CD8-positive, alpha-beta memory T cell (primary cell): ENCODE measurements at places on chromosomes 11 and 22.
A peak's percentile ranks its signal among the peaks of the same experiment; 100 is the strongest.

- DNase-seq = no peak
Measured at GRCh38 chr22:43951391-43951790, 3.9 kb upstream of the SAMM50 start.

DNA sequence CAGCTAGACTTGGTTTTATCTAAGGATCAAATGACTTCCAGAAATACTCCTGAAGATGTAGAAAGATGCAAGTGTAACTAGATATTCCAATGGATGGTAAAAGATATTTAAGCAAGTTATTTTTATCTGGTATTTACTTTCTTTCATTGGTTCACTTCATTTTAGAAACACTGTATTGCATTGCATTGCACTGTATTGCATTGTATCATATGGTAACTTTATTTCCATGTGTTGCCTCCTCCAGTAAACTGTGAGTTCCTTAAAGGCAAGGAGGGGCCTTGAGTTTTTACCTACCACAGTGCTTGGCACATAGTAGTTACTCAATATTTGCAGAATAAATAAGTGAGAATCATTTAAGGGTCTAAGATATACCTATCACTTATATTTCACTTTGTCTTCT, 31.8 kb upstream of the FLI1 start:
- DNase-seq = no peak

GRCh38 chr11:25065746-25066145, 568.9 kb downstream of the LUZP2 start:
- no peak for DNase-seq

GRCh38 chr22:50701428-50702154, 29.0 kb downstream of the SHANK3 start:
- DNase-seq = no peak

DNA sequence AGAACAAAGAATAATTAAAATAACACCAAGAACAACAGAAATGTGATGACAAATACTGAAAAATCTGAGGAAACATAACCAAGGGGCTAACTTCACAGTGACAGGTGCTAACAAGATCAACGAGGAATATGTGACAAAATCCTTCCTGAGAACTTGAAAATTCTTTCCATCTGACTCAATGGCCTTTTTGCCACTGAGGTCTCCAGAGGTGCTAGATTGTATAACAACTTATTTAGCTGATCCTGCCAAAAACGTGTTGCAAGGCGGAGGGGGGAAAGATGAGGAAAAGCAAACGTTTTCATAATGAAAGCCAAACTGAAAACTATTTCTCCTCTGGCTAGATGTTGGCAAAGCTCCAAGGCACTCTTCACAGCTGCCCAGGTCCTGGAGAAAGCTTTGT, 364.5 kb downstream of the NTM start:
- DNase-seq = no peak

GRCh38 chr11:73325036-73325981, 17.2 kb downstream of the ARHGEF17 start:
- DNase-seq = no peak

DNA sequence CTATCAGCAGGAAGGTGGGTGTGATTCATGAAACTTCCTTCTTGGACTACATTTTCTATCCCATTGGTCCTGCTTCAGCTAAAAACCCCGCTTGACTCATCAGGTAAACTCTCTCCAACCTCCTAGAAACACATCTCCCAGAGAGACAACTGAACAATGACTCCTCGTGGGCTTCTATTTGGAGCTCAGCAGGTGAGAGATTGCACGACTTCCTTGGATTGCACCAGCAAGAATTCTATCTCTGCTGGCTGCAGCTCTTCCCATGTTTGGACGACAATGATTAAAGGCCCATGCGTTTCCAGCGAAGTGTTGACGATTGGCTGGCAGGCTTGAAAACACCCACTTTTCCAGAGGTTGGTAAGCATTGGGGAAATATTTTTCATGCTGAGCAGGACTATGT, 216.1 kb upstream of the NTM start:
- no peak for DNase-seq

GRCh38 chr11:62574363-62575071, 826 bp upstream of the EEF1G start:
- DNase-seq = no peak

- DNase-seq = peak; percentile 85
Measured at GRCh38 chr11:116787786-116788486, at the start of gene ZPR1. ZPR1 (minus strand) TSS chr11:116788023; CDS start chr11:116787990, 33 bp downstream.

DNA sequence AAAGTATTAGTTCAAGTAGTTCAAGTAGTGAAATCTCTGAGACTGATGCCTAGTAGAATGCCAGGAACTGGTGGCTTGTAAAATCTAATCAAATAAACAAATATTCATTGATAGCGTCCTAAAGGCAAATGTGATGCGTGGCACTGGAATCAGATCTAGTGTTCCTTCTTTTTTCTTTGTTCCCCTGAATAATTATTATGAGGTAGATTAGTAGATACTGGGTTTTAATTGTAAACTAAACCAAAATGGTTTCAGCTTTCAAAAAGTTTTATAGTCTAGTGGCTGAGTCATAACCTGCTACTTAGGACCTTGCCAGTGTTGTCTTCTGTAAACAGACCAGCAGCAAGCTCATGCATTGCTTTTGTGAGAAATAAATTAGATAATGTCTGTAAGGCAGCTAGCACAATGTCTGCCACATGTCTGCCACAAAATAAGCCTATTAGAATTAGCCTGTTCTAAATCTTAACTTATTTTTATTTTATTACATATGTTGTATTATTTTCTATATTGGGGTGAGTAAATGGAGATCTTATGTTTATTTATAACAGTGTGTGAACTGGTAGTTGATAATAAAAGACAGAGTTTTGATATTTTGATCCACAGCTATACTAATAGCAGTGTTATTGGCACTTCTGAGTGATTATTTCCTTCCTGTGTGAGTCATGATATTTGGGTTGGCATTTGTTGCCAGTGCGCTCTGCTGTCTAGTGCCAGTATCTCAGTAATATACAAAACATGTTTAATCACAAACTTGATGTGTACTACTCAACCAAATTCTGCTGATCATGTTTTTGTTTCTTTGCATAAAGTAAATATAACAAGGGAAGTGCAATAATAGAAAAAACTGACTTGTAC, 135.7 kb downstream of the TMEM135 start:
- no peak for DNase-seq

DNA sequence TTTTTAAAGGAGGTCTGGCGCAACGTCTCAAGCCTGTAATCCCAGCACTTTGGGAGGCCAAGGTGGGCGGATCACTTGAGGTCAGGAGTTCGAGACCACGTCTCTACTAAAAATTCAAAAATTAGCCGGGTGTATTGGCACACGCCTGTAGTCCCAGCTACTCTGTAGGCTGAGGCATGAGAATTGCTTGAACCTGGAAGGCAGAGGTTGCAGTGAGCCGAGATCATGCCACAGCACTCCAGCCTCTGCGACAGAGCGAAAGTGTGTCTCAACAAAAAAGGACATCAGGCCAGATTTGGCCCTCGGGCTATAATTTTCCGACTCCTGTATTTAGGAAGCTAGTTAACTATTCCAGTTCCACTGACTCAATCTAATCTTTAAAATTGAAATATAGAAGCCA, 78.7 kb upstream of the SLC25A18 start:
- DNase-seq = no peak

DNA sequence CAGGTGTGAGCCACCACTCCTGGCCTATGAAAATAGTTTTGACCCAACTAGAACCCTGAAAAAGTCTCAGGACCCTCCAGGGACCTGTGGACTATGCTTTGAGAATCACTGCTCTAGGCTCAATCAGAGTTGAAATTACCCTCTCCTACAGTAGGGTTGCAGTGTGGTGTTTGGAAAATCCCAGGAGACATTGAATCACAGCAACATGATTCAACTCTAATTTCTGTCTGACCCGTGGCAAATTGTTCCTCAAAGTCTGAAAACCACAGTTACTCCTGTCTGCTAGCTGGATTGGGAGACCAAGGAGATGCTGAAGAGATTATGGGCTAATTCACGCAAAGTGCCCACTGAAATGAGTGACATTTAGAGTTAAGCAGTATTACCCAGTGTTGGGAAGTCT, 5.4 kb upstream of the MTMR3 start:
- no peak for DNase-seq

DNA sequence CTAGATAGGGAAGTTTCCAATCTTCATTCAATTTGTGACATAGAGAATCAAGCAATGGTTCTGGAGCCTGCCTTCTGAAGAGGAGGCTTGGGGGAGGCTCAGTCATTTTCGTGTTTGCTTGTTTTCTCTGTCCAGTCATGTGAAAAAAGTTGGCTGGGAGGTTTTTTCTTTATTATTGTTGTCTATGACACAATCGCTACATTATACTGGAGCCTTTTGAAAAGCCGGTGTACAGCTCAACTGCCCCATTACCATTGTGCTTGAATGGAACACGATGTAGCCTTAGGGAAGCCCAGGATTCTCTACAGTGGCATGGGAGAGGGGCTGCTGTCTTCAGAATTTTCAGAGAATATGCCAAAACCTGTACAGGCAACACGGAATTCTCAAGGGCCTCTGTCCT, 57.9 kb upstream of the NCAM1 start:
- no peak for DNase-seq

DNA sequence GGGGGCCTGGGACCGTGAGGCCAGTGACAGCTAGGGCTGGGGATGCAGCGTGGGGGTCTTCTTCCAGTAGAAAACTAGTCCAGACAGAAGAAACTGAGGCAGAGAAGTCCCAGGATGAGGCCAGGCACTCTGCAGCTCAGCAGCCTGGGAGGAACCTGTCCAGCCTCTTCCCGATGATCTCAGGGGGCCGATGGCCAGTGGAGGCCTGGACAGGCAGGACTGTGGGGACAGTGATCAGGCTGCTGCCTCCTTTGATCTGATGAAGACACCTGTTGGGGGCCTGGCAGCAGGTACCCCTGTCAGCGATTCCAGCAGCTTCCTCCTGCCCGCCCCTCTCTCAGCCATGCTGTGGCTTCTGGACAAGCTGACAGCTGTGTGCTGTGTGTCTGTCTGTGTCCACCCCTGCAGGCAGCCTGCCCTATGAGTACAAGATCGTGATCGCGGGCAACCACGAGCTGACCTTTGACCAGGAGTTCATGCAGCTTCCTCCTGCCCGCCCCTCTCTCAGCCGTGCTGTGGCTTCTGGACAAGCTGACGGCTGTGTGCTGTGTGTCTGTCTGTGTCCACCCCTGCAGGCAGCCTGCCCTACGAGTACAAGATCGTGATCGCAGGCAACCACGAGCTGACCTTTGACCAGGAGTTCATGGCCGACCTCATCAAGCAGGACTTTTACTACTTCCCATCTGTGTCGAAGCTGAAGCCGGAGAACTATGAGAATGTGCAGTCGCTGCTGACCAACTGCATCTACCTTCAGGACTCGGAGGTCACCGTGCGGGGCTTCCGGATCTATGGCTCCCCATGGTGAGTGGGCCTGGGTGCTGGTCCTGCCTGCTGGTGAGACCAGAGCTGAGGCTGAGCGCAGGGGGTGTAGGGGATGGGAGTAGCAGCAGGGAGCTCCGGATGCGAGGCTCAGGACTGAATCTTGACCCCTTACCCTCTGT, 62.6 kb downstream of the MPPED1 start:
- DNase-seq = no peak

GRCh38 chr11:15139958-15140659, 25.4 kb downstream of the INSC start:
- no peak for DNase-seq

- DNase-seq = no peak
Measured at GRCh38 chr22:37591823-37592404, 12.0 kb upstream of the LGALS2 start.

DNA sequence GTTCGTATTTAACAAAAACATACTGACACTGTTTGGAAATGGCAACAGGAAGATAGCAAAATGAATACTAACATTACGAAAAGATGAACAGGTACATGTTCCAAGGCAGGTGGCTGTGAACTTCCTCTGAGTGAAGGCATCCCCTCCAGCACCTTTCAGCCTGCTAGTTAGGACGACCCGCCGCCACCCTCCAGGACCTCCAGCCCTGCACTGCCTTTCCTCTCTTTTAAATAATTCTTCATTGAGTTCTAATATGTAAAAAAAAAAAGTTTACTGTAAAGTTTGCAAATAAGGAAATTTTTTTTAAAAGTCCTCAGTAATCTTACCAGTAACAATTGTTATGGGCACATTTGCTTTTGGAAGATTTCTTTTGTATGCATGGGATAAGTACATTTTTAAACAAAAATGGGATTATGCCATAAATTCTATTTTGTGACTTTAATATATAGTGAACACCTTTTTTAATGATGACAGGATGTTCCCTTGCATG, 6.0 kb downstream of the NEAT1 start:
- no peak for DNase-seq

DNA sequence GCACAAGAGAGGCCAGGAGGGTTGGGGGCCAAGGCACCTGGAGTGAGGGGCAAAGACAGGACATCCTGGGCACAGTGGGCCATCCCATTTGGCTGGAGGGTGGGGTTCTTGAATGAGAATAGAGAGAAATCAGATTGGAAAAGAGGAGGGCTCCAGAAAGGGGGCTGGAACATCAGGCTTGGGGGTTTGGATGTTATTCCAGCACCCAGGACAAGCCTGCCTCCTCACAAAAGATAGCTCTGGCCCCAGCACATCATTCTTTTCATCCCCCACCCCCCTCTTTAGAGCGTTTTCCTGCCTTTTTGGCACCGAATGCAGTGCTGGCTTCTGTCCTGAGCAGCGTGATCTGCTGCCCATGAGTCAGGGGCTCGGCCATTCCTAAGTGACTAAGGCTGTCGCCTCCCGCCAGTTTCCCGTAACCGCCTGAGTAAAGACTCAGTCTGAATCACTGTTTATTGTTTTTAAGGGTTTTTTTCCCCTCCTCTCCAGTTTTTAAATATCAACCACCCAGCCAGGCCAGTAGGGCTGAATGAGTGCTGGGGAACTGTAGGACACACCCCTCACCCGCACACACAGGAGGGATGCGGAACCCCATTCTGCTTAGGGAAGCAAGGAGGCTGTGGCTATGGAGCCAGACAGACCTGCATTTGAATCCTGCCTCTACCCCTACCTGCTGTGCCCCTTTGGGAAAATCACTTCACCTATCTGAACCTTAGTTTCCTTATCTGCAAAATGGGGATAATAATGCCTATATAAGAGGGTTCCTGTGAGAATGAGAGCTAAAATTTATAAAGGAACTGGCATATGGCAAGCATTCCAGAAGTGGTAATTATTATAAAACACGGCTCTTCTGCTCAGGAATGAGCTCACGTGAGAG, 32.4 kb upstream of the NAV2 start:
- DNase-seq = no peak

DNA sequence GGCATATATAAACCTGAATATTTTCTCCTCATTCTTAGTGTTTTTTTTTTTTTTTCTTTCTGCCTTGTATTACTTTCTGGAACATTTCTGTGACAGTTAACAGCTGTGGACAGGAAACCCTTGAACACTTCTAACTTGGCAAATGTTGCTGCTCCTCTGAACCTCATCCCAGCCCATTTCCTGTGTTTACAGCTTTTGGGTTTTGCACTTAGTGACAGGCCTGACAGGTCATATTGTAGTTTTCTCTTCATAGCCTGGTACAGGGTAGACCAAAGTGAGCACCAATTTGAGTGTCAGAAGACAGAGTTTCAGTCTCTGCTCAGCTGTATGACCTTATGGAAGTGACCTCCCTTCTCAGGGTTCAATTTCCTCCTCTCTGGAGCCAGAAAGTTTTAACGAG, 91.6 kb downstream of the STIM1 start:
- peak; percentile 16 for DNase-seq

- no peak for DNase-seq
Measured at GRCh38 chr11:110035357-110035756, 57.8 kb upstream of the ZC3H12C start.
